ENCODE measurements at places on chromosomes 6 and 20. TPM values are rescaled to one million over a fixed set of nuclear protein-coding genes. Genes with fewer than 3 reads are reported as not detected.

- no peak for DNase-seq
These were observed 12.2 kb upstream of the SEC63 start for GRCh38 chr6:107970255-107970654.

DNA sequence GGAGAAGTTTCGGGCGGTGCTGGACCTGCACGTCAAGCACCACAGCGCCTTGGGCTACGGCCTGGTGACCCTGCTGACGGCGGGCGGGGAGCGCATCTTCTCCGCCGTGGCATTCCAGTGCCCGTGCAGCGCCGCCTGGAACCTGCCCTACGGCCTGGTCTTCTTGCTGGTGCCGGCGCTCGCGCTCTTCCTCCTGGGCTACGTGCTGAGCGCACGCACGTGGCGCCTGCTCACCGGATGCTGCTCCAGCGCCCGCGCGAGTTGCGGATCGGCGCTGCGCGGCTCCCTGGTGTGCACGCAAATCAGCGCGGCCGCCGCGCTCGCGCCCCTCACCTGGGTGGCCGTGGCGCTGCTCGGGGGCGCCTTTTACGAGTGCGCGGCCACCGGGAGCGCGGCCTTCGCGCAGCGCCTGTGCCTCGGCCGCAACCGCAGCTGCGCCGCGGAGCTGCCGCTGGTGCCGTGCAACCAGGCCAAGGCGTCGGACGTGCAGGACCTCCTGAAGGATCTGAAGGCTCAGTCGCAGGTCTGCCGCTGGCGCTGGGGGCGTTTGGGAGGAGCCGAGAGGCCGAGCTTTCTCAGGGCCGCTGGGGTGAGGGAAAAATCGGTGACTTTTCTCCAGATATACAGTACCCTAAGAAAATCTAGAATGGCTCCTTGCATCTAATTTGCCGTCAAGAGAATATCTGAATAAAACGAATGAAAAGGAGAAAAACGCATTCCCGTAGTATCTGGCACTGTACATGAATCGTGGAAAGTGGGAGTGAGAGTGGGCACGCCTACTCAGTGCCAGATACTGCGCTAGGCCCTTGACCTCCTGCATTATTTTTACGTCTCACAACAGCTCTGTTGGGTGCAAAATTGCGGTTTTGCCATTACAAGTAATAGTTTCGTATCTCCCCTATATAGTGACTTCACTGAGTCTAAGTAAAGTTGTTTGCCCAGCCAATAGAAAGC lies 1.0 kb downstream of the CALHM6 start:
- DNase-seq: peak; percentile 79

- no peak for DNase-seq
These were observed 332.6 kb upstream of the MANEA start for GRCh38 chr6:95244751-95245150.

- DNase-seq: no peak
These were observed 191.3 kb upstream of the DEFB112 start for GRCh38 chr6:50240986-50241385.

IL17F gene
- total RNA-seq: not detected

ZBTB46 gene
- total RNA-seq: 13.5 TPM
